ENCODE measurements at places on chromosomes 6 and 20. TPM values are rescaled to one million over a fixed set of nuclear protein-coding genes. Genes with fewer than 3 reads are reported as not detected.
A peak's percentile ranks its signal among the peaks of the same experiment; 100 is the strongest.

The ADGB gene
- total RNA-seq = not detected

The TAP1 gene
- total RNA-seq = 84.7 TPM

GRCh38 chr6:46923476-46923875 lies 1.7 kb upstream of the ADGRF5 start:
- no peak for DNase-seq

- DNase-seq = no peak
These were observed 31.1 kb upstream of the CCR6 start for GRCh38 chr6:167091805-167092107.

GRCh38 chr6:20846602-20847028 lies 312.4 kb downstream of the CDKAL1 start:
- DNase-seq = peak; percentile 48

- no peak for DNase-seq
These were observed 65.8 kb downstream of the PHACTR2 start for GRCh38 chr6:143743301-143744166.

The ALDH8A1 gene
- 0.12 TPM for total RNA-seq

- peak; percentile 26 for DNase-seq
These were observed 474.9 kb upstream of the AGPAT4 start for GRCh38 chr6:161748535-161749416.

GRCh38 chr6:142712231-142712630 lies 232.7 kb downstream of the HIVEP2 start:
- no peak for DNase-seq

- peak; percentile 94 for DNase-seq
These were observed 19.7 kb upstream of the TLDC2 start for GRCh38 chr20:36856195-36856594.

GRCh38 chr20:49132995-49133478 lies 55.1 kb downstream of the STAU1 start:
- DNase-seq = peak; percentile 74

The CST9L gene
- total RNA-seq = not detected

DNA sequence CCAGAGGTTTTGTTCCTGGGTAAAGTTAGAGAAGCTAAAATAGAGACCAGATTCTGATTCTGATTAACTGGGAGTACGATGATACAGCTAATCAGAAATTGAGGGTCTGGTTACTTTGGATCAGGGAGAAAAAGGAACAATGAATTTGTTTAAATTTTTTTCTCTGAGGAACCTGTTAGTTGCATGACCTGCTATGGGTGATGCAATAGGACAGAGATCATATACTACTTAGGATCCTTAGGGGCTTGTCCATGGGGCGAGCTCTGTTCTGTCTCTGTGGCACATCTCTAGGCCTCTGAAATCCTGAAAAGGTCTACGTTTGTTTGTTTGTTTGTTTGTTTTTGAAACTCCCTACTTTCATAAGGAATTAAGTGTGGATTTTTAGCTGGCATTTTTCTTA lies 166.1 kb upstream of the LAMP5 start:
- no peak for DNase-seq

GRCh38 chr20:22920898-22921297 lies 114.2 kb upstream of the SSTR4 start:
- DNase-seq = peak; percentile 32

The OR2H1 gene
- total RNA-seq = not detected

GRCh38 chr6:134654751-134655150 lies 295.1 kb downstream of the ALDH8A1 start:
- no peak for DNase-seq

The NUDT3 gene
- 18.0 TPM for total RNA-seq

DNA sequence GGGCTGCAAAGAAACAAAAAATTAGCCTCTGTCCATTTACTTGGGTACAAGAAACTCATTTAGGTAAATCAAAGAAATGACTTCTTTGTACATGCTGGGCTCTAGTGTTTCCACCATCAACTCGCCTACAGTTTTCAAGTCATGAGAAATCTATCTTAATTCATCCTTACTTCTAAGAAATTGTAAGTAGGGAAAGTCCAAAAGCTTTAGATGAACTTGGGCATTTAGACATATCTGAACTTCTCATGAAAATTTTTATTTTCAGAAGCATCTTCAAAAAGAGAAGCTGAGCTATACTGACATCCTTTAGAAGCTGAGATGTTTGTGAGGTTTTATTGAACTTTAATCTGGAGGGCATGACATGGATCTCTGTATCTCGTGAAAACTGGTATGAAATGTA lies 117.3 kb downstream of the MYB start:
- DNase-seq = no peak

The SALL4 gene
- total RNA-seq = 2.3 TPM

- DNase-seq = no peak
These were observed 78.0 kb downstream of the KCNB1 start for GRCh38 chr20:49404461-49404860.

GRCh38 chr20:63484236-63484635 lies 11.8 kb upstream of the KCNQ2 start:
- DNase-seq = no peak

The GTF2H4 gene
- 14.6 TPM for total RNA-seq

The EYA2 gene
- 0.10 TPM for total RNA-seq

DNA sequence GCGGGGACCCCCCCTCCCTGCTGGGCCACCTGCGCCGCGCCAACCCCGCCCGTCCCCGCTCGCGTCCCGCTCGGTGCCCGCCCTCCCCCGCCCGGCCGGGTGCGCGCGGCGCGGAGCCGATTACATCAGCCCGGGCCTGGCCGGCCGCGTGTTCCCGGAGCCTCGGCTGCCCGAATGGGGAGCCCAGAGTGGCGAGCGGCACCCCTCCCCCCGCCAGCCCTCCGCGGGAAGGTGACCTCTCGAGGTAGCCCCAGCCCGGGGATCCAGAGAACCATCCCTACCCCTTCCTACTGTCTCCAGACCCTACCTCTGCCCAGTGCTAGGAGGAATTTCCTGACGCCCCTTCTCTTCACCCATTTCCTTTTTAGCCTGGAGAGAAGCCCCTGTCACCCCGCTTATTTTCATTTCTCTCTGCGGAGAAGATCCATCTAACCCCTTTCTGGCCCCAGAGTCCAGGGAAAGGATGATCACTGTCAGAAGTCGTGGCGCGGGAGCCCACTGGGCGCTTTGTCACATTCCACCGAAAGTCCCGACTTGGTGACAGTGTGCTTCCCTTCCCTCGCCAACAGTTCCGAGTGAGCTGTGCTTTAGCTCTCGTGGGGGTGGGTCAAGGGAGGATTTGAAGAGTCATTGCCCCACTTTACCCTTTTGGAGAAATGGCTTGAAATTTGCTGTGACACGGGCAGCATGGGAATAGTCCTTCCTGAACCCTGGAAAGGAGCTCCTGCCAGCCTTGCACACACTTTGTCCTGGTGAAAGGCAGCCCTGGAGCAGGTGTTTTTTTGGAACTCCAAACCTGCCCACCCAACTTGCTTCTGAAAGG lies 2.1 kb downstream of the VEGFA start:
- no peak for DNase-seq
